ENCODE measurements at places on chromosomes 7 and 10.

GRCh38 chr10:60430017-60430416 is 40.3 kb upstream of the ANK3 start:
- DNase-seq: no peak

DNA sequence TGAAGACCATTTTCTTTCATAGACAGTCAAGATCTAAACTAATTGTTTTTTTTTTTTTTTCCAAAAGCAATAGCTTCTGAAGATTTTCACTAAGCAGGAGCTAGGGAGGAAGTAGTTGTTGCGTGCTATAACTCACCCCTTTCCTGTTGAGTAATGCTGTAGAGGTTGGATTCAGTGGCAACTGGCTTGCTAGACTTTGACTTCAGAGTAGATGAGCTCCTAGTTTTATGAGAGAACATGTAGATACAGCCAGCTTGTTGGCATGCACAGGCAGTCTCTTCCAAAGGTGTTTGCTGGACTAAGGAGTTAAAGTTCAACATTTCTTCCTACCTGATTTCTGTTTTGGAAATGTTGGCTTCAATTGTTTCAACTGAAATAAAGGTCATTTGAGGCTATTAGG is 66.2 kb upstream of the MXI1 start:
- DNase-seq: no peak

- DNase-seq: no peak
Measured at GRCh38 chr10:24097751-24098207, 111.2 kb upstream of the KIAA1217 start.

DNA sequence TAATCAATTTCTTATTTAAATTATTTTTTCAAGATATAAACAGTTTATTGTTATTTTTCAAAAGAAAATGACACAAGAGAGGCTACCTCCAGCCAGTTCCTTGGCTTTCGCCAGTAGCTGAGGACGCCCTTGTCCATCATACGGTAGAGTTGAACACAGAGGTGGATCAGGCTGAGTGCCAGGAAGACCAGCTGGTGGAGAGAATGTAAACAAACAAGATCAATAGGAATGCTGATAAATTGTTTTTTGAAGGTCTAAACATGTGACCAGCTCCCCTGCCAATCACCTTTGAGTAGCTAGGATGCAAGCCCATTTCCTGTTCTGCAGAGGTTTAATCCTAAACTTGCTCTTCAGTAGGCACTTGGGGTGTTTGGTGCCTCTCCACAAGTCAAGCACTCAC is 138.9 kb downstream of the PKD1L1 start:
- DNase-seq: no peak

DNA sequence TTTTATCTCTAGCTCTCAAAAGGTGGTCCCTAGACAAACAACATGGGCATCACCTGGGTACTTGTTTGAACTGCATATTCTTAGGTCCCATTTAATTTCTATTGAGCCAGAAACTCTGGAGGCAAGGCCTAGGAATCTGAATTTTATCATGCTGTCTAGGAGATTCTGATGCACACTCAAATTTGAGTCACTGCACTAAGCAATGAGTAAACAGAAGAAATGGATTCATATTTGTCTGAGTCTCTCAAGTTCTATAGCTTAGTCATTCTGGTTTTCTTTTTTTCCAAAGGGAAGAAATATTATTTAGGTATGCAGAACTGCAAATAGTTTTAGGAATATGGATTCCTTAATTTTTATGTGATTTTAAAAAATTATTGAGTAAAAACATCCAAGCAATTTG is 185.5 kb downstream of the SEMA3A start:
- DNase-seq: no peak

GRCh38 chr7:4733936-4734528 is 41.4 kb upstream of the AP5Z1 start:
- no peak for DNase-seq

GRCh38 chr7:2017481-2017891 is 215.3 kb downstream of the MAD1L1 start:
- DNase-seq: no peak

DNA sequence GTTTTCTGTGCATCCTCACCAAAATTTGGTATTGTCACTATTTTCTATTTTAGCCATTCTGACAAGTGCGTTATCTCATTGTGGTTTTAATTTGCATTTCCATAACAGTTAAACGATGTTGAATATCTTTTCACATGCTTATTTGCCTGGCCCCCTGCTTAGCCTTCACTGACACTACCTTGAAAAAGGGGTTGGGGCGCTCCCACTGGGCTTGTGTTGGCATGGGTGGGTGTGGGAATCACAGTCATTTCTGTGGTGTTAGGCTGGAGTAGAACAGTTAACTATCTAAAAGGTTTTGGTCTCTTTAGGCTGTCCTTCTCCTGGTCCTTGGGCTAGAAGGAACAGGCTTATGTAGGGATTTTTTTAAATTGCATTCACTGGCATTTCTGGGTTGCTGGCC is 72.2 kb upstream of the TMEM140 start:
- DNase-seq: no peak

DNA sequence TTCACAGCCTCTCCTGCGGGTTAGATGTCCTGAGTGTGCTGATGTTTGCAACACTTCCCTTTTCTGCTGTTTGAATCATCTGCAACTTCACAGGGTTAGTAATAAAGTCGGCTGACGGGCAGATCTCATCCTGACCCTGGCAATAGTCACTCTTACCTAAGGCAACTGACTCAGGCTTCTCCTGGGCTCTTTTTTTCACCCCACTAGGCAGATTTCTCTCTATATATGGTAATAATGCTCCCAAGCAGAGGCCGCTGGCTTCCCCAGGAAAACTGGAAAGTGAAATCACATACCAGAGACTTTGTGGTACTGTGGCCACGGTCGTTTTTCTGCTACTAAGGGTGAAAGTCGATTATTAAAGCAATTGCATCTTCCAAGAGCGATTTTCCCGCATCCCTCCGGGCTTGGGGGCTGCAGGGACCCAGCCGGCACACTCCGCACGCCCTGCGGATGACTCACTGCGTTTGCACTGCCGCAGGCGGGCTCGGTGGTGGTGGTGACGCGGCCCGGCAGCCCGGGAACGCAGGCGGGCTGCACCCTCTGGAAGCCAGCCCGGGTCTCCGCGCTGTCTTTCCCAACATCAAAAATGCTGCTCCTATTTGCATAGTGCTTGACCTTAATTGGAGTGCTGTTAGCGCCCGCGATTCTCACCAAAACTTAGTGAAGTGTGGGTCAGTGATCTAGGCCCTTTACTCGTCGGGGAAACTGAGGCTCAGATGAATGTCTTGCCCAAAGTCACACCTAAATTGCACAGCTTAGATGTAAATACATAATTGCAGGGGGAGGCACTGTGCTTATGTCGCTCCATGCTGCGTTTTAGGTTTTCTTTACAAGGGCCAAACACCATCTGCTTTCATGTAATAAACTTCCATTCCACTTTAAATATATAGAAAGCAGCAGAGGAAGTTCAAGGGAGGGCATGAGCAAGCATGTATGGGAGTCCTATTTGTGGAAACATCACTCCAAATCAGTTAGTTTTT is 47.6 kb upstream of the ITGB1 start:
- DNase-seq: no peak

DNA sequence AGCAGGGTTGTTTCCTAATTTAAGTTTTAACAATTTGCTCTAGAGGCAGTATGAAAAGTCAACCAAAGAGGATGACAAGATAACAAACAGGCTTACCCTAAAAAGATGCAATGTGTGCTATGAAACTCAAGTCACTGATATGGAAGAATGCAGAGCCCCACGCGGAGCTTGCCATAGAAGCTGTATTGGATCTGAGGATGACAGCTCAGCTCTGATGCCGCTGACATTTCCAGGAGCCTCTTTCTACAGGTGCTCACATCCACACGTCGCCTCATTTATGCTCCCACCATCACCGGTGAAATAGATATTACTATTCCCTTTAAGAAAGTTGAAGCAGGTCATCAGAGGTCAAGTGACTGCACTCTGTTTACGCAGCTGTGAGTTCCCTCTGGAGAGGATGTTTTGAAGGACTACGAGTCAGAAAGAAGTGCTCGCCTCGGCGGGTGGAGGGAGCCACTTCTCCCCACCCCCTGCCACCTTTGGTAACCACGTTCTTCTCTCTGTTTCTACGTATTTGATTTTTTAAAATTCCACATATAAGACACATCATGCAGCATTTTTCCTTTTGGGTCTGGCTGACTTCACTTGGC is 275.4 kb downstream of the GLRX3 start:
- DNase-seq: no peak

DNA sequence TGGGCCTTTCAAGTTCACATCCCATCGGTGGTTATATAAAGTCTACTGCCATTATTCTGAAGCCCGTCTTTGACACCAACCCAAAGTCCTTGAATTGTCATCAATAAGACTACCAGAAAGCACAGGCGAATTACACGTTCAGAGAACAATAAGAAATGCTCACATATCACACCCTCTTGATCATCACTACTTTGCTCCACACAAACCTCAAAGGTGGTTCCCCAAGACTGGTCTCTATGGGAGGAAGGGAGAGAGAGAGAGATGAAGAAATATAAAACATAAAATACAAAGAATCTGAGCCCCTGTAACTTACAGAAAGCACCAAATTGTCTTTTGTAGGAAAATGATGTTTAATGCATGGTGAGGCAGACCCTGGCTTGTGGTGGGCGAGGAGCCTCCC is 4.4 kb downstream of the HIPK2 start:
- peak; percentile 24 for DNase-seq

DNA sequence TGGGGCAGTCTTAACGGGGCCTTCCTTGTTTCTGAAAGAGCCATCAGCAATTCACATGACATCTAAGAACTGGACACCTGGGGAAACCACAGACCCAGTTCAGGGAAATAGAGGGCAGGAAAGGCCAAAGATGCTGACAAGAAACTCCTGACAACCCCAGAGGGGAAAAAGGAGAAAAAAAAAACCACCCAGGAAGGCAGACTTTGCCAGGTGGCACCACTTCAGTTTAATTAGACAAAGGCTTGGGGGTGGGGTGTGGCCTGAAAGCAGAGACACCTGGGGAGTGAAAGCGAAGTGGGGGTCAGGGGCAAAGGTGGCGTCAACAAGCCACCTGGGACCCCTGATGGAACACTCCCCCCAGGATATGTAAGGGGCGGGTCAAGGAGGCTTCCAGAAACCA is 53.6 kb downstream of the RAB11FIP2 start:
- peak; percentile 71 for DNase-seq

DNA sequence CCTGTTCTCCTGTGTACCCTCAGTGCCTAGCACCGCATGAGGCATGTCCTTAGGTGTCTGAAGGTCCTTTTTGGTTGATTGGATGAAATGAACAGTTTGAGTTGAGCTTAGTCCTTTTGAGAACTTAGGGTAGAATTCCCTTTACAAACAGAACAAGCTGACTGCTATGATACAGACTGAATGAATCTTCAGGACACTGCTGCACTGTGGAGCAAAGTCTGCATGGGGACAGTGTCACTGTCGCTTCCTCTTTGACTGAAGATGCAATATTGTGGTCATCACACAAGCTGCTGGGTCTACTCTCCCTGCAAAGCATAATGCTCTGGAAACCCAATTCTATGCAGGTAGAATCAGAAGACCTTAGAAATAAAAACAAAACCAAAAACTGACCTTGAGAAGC is 8.6 kb upstream of the PLAU start:
- DNase-seq: no peak

DNA sequence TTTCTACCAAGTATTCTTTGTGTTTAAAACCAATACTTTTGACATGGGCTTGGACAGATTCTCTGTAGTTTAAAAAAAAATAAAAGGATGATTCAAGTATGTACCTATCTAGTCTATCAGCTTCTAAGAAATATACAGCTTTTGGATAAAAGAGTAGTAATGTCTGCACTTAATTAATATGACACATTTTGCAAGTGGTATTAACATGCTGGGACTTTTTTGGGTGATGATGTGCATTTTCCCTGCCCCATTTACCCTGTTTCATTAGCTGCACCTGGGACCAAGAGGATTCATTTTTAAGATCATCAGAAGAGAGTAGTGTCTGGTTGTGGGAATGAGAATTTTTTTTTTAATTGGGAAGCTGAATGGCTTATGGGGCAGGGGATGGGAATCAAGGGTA is 236.2 kb upstream of the KLF14 start:
- DNase-seq: no peak

DNA sequence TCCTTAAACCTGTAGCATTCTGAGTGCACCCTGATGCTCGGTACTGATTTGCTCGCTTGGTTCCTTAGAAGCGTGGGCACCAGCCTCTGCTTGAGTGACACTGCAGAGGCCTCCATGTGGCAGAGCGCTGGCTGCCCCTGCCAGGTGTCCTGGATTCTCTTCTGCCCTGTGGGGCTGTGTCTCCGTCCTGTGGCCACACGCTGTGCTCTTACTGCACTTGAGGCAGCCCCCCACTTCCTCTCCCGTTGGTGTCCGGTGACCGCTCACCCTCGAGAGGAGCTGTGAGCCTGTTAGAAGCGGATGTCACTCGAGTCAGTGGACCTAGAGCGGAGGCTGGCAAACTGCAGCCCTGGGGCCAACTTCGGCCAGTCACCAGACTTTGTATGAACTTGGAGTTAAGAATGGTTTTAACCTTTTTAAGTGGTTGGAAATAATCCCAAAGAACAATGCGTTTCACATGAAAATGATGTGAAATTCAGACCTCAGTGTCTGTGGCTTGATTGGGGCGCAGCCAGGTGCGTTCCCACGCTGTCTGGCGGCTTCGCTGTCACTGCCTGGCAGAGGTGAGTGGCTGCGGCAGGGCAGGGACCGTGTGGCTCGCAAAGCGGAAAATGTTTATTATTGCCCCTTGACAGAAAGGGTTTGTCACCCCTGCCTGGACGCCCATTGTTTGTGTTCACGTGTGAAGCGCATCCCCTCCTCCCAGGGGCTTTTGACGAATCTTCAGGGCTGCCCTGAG is 114.6 kb downstream of the CYTH3 start:
- DNase-seq: no peak

DNA sequence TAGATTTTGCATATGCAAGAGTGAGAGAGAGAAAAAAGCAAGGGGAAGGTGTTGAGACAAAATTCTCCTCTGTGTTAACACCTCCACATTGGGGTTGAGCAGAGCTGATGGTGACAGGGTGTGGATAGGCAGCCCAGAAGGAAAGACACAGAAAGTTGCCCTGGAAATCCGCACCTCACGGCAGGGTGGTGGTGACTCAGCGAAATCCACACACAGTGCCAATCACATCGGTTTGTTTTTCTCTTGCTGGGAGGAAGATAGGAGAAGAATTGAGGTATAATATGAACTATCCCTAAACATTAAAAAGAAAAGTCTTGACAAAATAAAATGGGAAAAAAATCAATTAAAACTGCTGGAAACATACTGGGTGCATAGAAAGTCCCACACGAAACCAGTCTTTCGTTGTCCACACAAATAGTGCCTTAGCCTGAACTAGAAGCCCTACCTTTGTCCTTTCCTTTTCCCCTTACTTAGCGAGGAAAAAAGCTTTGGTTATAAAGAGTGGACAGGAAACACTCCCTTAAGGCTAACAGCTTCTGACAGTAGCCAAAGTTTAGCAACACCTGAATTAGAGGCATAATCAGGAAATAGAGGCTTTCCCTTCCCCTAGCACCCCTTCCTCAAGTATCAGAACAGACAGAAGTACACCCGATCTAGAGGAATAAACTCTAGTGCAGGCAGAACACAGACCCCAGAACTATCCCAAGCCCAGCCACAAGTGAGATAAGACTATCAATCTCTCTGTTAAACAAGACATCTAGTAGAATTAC is 39.2 kb upstream of the DNAJC1 start:
- no peak for DNase-seq

DNA sequence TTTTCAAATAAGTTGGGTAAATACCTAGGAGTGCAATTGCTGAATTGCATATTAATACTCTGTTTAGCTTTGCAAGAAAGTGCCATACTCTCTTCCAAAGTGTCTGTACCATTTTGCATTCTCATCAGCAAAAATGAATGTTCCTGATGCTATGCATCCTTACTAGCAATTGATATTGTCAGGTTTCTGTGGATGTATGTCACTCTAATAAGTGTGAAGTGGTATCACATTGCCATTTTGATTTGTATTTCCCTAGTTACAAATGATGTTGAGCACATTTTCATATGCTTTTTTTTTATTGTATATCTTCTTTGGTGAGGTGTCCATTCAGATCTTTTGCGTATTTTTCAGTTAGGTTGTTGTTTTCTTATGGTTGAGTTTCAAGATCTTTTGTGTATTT is 230.4 kb upstream of the MAGI2 start:
- no peak for DNase-seq
